ENCODE measurements at places on chromosomes 12 and 14. TPM values are rescaled to one million over a fixed set of nuclear protein-coding genes. Genes with fewer than 3 reads are reported as not detected.

- H3K4me1 ChIP-seq = no peaks in the 10 kb centered on the region
- H3K27me3 ChIP-seq = no peaks in the 10 kb centered on the region
- peak; percentile 22 for DNase-seq
These were observed 345.9 kb upstream of the RGS6 start for GRCh38 chr14:71586131-71586897.

DNA sequence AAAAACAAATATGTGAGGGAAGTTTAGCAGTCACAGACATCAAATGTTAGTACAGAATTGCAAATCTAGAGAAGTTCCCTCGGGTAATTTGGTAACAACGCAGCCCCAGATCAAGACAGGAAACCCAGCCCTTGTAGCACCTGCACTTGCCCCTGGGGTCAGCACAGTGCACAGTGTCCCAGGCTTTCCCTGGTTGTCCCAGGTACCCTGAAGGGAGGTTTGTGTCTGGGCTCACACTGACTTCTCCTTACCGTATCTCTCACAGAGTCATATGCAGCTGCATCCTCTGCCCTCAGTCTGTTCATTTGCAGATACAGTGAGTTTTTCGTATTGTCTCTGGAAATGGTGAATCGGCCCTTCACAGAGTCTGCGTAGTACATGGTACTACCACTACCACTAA is 528.9 kb downstream of the TMEM121 start:
- H3K4me3 ChIP-seq = no peak overlapping the region
- H3K4me1 ChIP-seq = no peaks in the 10 kb centered on the region
- no peaks in the 10 kb centered on the region for H3K27me3 ChIP-seq

DNA sequence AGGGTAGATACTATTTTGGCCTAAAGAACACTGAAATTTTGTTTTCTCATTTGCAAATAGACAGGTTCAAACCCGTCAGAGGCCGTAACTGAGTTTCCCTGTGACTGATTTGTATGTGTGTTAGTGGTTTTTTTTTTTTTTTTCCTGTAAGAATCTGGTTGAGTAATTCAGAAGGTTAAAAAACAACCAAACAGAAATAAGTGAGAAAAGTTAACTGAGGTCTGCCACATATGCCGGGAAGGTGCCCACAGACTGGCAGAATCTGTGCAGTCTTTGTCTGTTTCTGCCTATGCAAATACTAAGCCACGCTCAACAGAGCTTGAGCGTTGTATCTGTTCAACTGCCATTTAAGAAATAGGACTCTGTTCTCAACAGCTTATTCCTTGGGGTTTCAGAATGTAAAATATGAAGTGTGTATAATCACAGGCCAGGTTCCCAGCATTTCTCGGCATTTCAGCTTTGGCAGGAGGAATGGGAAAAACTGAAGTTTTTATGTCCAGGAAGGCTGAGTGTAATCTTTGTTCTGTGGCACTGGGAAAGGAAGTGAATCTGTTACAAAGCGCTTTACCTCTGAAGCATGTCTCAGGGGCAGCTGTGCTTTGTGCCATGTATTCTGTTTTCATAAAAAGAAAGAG is 181.9 kb downstream of the PRKCH start:
- no peaks in the 10 kb centered on the region for H3K36me3 ChIP-seq
- peak overlapping the region; percentile 12 for H3K27ac ChIP-seq
- H3K4me1 ChIP-seq = peaks cover 9% of the 10 kb centered on the region
- H3K4me3 ChIP-seq = no peak overlapping the region
- H3K27me3 ChIP-seq = no peaks in the 10 kb centered on the region
- DNase-seq = no peak

ZNF10 gene
- 2.6 TPM for total RNA-seq

GRCh38 chr12:92070054-92070863 is 75.4 kb downstream of the BTG1 start:
- DNase-seq = no peak
- no peak overlapping the region for H3K4me3 ChIP-seq
- no peaks in the 10 kb centered on the region for H3K4me1 ChIP-seq
- no peaks in the 10 kb centered on the region for H3K36me3 ChIP-seq
- H3K27me3 ChIP-seq = no peaks in the 10 kb centered on the region
- no peak overlapping the region for H3K27ac ChIP-seq

Data from psoas muscle (tissue), 8 donors.